ENCODE measurements at places on chromosomes 6 and 20.

DNA sequence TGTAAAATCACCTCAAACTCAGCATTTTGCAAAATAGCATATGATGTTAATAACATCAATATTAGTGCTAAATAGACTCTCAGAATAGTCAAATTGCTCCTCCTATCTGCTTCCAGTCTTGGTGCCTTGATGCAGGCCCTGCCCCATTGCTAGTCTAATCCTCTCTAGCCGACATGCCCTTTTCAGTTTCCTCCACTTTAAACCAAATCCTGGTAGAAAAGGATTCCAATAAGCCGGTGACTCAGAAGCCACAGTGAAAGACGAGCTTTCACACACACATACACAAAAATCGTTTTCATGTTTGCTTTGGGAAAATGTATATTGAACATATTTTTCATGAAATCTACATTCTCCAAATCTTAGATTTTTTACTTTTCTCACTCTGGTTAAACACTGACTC is 203.1 kb downstream of the LMBRD1 start:
- no peak for DNase-seq

- peak; percentile 42 for DNase-seq
These were observed 111.2 kb upstream of the PTPN1 start for GRCh38 chr20:50398821-50399554.

DNA sequence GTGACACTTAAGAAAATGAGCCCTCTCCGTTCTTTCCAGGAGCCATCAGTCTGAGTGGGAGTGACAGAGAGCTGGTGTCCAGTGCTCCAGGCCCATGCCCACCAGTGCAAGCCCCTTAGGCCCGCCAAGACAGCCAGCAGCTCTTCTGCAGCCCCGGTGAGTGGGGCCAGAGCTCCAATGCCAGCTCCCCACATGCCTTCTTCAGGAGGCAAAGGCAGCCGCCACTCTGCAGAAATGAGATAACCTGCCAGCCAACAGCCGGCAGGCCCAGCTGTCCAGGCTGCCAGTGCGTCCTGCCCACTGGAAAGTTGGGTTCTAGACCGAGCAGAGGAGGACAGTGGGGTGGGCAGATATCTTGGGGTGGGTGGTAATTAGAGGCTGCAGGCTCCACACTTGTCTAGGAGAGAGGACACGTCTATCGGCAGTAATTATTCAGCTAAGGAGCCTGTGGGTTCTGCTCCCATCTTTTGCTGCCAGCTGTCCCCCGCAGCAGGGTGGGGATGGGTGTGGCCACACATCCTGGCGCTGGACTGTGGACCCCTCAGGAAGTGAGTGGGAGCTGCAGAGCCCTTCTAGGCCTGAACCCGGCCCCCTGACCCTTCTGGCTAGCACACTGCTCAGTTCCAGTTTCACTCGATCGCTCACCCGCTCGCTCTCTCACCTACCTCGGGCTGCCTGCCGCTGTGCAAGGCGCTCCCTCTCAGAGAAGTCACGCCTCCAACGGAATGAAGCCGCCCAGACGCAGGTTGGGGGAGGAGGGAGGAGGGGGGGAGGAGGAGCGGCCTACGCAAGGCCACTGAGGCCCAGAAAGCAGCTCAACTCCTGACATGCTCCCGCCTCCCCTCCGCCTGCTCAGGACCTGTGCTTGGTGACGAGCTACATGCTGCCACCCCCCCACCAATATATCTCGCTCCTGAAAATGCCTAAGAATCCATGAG is 3.6 kb downstream of the GRM4 start:
- DNase-seq = no peak

DNA sequence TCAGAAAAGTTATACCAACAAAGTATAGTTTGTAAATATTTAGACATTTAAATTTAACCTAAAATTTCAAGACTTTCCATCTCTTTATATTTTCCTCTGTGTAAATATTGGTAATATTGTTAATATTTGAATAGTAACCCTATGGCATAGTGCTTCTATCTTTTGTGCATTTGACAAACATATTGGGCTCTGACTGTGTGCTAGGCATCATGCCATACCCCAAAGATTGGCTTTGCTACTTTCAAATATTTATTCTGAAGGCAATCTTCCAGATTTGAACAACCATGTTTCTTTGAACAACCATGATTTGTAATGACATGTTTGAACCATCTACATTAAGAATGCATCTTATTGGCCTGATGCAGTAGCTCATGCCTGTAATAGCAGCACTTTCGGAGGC is 15.5 kb upstream of the PRDM1 start:
- no peak for DNase-seq

- peak; percentile 7 for DNase-seq
These were observed at the start of gene VIP for GRCh38 chr6:152750694-152751093. TSS of gene VIP (plus strand) at chr6:152750797. CDS start at chr6:152752178, 1,381 bp downstream.

GRCh38 chr6:4029687-4030086 is 49.2 kb downstream of the FAM217A start:
- no peak for DNase-seq

- DNase-seq = no peak
These were observed 530.1 kb downstream of the HAO1 start for GRCh38 chr20:7410150-7410549.

GRCh38 chr6:152748843-152749242 is 1.8 kb upstream of the VIP start:
- DNase-seq = no peak

GRCh38 chr20:62012631-62013030 is 53.0 kb downstream of the TAF4 start:
- no peak for DNase-seq

- DNase-seq = peak; percentile 81
These were observed at the start of gene APCDD1L for GRCh38 chr20:58515233-58516212. TSS of gene APCDD1L (minus strand) at chr20:58515399. CDS start at chr20:58514707, 692 bp downstream.

DNA sequence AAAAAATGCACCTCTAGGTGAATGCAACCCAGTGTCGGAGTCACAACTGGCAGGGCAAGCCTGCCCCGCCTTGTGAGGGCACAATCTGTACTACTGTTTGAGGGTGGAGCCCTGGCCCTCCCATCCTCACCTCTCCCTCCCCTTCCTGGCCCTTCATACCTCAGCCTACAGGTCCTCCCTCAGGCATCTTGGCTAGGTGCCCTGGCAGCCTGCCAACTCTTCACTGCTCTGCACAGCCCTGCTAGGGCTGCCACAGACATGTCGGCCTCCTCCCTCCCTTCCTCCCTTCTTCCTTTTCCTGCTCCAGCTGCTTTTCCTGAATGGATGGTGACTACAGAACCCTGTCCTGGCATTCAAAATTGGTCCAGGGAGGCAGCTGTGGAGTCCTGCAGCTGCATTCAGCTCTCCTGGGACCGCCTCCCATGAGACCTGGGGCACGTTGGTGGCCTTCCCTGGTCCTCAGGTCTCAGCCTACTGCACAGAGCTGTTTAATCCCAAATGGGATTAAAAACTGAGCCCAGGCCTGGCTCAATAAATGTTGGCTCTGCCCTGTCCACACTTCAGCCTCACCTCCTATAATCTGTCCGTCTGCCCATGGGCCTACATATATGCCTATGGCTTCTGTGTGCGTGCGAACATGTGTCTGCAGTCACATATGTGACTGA is 52.7 kb downstream of the CDH22 start:
- peak; percentile 4 for DNase-seq

Measured in astrocyte (in vitro differentiated cells and primary cell).